Endodermal cell (in vitro differentiated cells): ENCODE measurements at places on chromosomes 1 and 21. TPM values are rescaled to one million over a fixed set of nuclear protein-coding genes. Genes with fewer than 3 reads are reported as not detected.

- DNase-seq, result no peak
- no peaks in the 10 kb centered on the region for H3K4me1 ChIP-seq
- H3K36me3 ChIP-seq, result no peaks in the 10 kb centered on the region
- no peak overlapping the region for H3K27ac ChIP-seq
- H3K4me3 ChIP-seq, result no peak overlapping the region
Observed at GRCh38 chr1:104125970-104126369, 376.3 kb downstream of the AMY1C start.

GRCh38 chr1:91697416-91697815, 188.5 kb downstream of the TGFBR3 start:
- no peak overlapping the region for H3K4me3 ChIP-seq
- no peak for DNase-seq
- no peak overlapping the region for H3K27ac ChIP-seq
- no peaks in the 10 kb centered on the region for H3K36me3 ChIP-seq
- H3K4me1 ChIP-seq, result peaks cover 2% of the 10 kb centered on the region

GRCh38 chr1:172723251-172723650, 64.3 kb downstream of the FASLG start:
- no peaks in the 10 kb centered on the region for H3K4me1 ChIP-seq
- no peak overlapping the region for H3K4me3 ChIP-seq
- H3K27me3 ChIP-seq, result no peaks in the 10 kb centered on the region

GRCh38 chr1:3127738-3128137, 58.7 kb downstream of the PRDM16 start:
- peaks cover 17% of the 10 kb centered on the region for H3K4me1 ChIP-seq
- H3K27me3 ChIP-seq, result no peaks in the 10 kb centered on the region
- H3K4me3 ChIP-seq, result no peak overlapping the region
- no peak for DNase-seq
- no peak overlapping the region for H3K27ac ChIP-seq

GRCh38 chr1:81004011-81004410, 796.7 kb upstream of the ADGRL2 start:
- no peaks in the 10 kb centered on the region for H3K36me3 ChIP-seq
- H3K4me1 ChIP-seq, result peaks cover 11% of the 10 kb centered on the region
- no peaks in the 10 kb centered on the region for H3K27me3 ChIP-seq
- no peak for DNase-seq

DNA sequence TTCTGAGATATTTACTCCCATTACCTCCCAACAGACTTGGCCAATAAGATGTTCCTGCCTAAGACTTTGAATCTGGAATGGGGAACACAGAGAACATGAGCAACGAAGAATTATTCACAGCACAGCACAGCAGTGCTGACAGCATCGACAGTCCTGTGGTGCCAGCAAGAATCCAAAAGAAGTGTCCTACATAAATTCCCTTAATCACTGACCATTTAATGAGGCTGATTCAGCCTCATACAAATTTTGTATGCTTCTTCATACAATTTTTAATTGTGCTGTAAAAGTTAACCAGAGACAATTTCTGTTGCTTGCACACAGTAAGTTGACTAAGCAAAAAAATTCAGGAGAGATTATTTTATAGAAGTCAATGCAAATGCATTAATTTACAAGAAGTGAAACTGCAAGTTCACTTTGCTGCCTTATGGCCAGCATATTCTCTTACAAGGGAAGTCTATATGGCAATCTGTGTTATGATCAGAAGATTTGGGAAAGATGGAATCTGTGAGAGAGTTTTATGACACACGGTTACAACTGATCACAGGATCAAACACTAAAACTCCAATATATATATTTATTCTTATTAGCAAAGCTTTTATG, 855.9 kb downstream of the LTN1 start:
- no peaks in the 10 kb centered on the region for H3K27me3 ChIP-seq
- no peak overlapping the region for H3K27ac ChIP-seq
- H3K4me1 ChIP-seq, result no peaks in the 10 kb centered on the region
- no peaks in the 10 kb centered on the region for H3K36me3 ChIP-seq
- no peak for DNase-seq

- DNase-seq, result no peak
- H3K4me3 ChIP-seq, result no peak overlapping the region
- peaks cover 90% of the 10 kb centered on the region for H3K36me3 ChIP-seq
Observed at GRCh38 chr1:229461032-229461668, 27.3 kb upstream of the ACTA1 start.

DNA sequence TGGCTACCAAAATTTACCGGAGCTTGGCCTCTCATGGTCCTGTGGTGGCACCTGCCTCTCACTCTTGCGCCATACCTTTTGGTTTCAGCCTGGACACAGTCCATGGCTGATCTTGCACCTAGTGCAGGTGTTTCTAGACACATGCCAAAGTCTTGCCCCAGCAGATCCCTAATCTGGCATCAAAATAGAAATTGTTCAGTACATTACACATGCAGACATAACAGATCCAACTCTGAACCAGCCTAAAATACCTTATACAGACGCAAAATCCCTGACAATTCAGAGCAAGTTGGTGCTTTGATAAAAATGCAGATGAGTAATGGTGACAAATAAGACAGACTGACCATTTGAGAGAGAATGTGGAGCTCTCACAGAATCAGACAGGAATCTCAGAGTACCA, 44.1 kb downstream of the NGF start:
- no peak for DNase-seq
- H3K27me3 ChIP-seq, result no peaks in the 10 kb centered on the region
- no peak overlapping the region for H3K27ac ChIP-seq
- no peaks in the 10 kb centered on the region for H3K36me3 ChIP-seq

- no peak overlapping the region for H3K4me3 ChIP-seq
- H3K4me1 ChIP-seq, result no peaks in the 10 kb centered on the region
- no peak overlapping the region for H3K27ac ChIP-seq
- DNase-seq, result no peak
- H3K36me3 ChIP-seq, result no peaks in the 10 kb centered on the region
Observed at GRCh38 chr1:211703812-211704537, 28.6 kb upstream of the NEK2 start.

The KLHDC8A gene
- total RNA-seq, result 0.38 to 0.42 TPM (median 0.40 TPM) in 3 replicates

The NID1 gene
- total RNA-seq, result 17.6 and 18.3 TPM in 2 replicates

The THEM5 gene
- not detected in 3 replicates for total RNA-seq

The FAM151A gene
- not detected in 2 replicates for total RNA-seq

The ZBTB7B gene
- 23.3 to 31.1 TPM (median 24.1 TPM) in 3 replicates for total RNA-seq

The TNFRSF9 gene
- total RNA-seq, result not detected in 2 replicates

The C8B gene
- total RNA-seq, result not detected in 2 replicates
